GM04504 (cell line): ENCODE measurements at places on chromosomes 4 and X.

DNA sequence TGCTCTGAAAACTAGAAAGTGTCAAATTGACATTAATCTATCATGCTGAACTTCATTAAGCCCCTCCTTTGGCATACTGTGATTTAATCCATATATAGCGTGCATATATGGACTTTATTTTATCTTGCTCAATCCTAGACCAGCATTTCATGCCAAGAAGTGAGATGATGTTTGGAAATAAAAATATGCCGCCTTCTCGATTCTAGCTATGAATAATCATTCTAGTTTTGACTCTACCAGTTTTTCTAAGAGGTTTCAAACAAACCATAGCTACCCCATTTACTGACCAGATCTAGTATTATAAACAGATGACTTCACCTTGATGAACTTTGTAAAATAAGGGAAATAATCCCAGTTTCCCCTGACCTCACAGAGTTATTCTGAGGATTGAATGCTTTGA is 95.0 kb downstream of the ARX start:
- DNase-seq: no peak

GRCh38 chrX:16771483-16772398 is 14.5 kb upstream of the TXLNG start:
- DNase-seq: no peak

GRCh38 chr4:70994387-70995099 is 1.1 kb downstream of the DCK start:
- DNase-seq: no peak

DNA sequence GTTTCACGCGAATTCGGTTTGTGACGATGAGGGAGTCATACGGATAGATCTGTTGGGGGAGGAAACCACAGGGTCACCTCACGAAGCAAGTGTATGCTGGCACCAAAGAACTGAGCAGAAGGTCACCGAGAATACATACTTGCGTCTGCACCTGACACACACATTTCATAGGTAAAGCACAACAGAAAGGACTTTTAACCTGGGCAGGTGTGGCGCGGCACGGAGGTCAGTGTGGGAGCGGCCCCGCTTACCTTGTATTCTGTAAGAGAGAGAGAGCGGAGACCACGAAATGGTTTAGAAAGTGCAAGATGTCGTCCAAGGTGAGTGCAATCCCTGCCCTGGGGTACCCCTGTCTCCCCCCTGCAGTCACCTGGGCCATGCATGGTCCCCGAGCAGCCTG is 43.6 kb upstream of the AFAP1 start:
- DNase-seq: no peak

DNA sequence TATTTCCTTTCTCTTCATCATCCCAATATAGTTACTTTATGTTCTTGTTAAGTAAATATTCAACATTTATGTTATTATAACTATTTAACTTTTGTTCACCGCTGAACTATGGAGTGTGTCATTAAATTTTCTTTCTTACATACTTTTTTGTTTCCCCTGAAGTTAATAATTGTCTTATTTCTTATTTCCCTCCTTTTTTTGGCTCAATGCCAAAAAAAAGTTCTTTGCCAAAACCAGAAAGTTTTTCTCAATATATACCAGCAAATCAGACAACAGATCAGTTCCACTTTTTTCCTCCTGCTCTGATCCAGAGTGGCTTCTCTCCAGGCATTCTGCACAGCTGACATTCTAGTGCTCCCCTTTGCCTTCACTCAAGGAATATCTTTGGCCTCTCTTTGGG is 187.0 kb upstream of the PPARGC1A start:
- DNase-seq: no peak

- no peak for DNase-seq
These were observed 1275.5 kb downstream of the ADGRL3 start for GRCh38 chr4:62475596-62475995.

DNA sequence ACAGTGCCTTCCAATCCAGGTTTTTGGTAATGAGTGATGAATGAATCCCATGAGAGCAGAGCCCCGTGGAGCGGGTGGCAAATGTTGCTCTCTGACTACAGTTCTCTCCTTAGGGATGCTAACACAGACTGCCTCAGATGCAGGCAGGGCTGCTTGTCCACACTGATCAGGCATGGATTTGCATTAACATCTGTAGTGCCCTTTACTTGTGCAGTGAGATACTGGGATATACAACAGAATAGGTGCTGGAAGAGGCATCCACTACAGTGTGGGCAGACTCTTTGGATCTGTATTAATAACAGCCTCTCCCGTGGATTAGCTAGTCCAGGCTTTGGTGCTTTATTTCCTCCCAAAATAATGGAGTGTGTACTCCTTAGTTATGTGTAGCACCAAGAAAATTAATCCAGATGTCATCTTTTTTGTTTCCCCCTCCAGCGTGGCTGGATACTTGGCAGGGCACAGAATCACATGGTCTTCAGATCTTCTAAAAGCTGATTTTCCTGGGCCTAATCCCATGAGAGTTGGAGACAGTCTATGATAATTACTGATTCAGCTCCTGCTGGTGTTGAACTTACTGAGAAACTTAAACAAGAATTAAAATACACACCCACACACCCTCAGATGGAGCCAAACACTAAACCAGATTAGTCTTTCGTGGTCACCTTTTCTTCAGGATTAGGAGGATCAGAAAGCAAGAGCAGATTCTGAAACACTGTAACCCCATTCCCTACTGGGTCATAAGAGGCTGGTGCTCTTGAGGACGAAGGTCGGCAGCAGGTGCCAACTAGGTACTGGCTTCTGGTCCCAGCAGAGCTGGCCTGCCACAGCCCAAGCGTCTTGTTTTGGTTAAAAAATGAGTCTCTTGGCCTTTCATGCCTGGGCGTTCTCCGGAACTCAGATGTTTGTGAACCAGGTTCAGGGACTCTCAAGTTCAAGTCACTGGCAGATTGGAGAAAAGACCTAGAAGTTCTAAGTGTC is 23.1 kb upstream of the NAP1L5 start:
- DNase-seq: no peak

GRCh38 chr4:3009422-3009821 is 46.1 kb downstream of the GRK4 start:
- DNase-seq: no peak

- no peak for DNase-seq
These were observed 174.1 kb downstream of the RBMX2 start for GRCh38 chrX:130575831-130576389.

- DNase-seq: no peak
These were observed 10.9 kb downstream of the TMA16 start for GRCh38 chr4:163505374-163505773.

- no peak for DNase-seq
These were observed 31.8 kb upstream of the CENPU start for GRCh38 chr4:184765473-184766340.

GRCh38 chrX:135477576-135477975 is 42.9 kb upstream of the INTS6L start:
- peak; percentile 10 for DNase-seq

- no peak for DNase-seq
These were observed 161.2 kb downstream of the LRBA start for GRCh38 chr4:150853882-150854281.

- DNase-seq: no peak
These were observed 2.0 kb downstream of the GABRA2 start for GRCh38 chr4:46387956-46388355.

DNA sequence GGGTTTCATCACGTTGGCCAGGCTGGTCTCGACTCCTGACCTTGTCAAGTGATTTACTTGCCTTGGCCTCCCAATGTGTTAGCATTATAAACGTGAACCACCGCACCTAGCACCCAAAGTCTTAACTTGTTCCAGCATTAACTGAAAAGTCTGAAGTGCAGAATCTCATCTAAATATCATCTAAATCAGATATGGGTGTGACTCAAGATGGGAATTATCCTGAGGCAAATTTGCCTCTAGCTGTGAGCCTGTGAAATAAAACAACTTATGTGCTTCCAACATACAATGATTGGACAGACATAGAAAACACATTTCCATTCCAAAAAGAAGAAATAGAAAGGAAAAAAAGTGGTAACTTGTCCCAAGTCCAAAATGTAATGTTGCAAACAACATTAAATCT is 641.1 kb upstream of the ATOH1 start:
- no peak for DNase-seq

DNA sequence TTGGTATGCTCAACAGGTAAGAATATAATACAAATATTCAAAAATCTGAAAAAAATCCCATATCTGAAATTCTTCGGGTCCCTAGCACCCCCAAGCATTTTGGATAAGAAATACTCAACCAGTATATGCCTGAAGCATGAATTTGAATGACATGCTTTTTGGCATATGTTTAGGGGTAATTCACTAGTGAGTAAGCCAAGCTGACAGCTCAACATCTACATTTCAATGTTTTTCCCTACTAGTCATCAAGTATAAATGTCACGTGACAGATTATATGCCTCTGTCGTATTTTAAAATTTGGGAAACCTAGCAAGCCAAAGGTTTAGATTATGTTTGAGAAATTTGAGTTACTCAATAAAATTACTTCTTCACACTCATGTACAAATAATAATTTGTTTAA is 125.1 kb downstream of the FGF16 start:
- DNase-seq: no peak

GRCh38 chr4:119139822-119140252 is 4.2 kb downstream of the MYOZ2 start:
- DNase-seq: no peak

DNA sequence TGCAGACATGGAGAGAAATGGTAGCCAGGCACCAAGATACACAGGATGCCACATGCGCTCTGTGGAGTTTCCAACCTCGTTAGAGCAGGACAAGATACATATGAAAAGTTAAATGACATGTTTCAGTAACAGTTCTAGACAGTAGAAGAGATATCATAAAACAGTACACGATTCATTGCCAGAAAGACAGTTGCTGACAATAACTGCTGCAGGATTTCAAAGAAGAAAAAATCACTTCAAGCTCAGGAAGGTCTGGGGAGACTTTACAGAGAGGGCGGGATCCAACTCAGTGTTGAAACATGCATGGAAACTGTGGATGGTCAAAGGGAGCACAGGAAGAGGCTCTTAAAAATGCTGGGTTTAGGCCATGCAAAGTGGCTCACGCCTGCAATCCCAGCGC is 31.0 kb downstream of the DCTD start:
- no peak for DNase-seq

GRCh38 chr4:147863111-147863747 is 131.3 kb downstream of the ARHGAP10 start:
- no peak for DNase-seq

DNA sequence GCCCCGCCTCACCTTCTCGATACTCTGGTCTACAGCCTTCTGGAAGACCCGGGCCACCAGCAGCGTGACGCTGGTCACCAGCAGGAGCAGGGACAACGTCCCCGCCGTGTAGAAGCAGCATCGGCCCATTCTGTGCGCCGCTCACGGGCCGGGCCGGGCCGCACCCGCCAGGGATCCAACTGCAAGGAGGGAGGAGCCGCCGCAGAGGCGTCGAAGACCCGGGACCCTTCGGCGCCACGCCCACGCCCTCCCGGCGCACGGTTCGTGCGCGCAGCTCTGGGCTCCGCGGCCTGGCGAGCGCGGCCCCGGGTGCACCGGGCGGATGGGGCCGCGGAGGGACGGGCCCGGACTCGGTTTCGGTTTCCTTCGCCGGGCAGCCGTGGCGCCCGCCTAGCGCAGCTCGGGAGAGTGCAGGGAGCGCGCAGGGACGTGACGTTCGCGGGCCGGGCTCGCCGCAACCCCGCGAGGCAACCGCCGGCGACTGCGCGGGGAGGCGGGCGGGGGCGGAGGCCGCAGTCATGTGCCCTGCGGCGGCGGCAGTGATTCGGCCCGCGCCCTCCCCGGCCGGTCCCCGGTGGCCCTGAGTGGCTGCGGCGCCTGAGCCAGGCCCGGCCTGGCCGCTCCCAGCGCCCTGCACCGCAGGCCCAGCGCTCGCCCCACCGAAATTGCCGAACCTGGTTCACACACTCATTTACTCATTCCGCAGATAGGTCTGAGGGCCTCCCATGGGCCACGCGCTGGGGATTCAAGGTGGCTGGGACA is at the start of gene SCARB2:
Gene SCARB2, minus strand, starts transcription at position 410 of the 762 bp plus-strand sequence. Its CDS starts 281 bp downstream, at position 129.
- DNase-seq: peak; percentile 77

GRCh38 chr4:36235306-36235705 is 9.0 kb downstream of the ARAP2 start:
- DNase-seq: no peak

DNA sequence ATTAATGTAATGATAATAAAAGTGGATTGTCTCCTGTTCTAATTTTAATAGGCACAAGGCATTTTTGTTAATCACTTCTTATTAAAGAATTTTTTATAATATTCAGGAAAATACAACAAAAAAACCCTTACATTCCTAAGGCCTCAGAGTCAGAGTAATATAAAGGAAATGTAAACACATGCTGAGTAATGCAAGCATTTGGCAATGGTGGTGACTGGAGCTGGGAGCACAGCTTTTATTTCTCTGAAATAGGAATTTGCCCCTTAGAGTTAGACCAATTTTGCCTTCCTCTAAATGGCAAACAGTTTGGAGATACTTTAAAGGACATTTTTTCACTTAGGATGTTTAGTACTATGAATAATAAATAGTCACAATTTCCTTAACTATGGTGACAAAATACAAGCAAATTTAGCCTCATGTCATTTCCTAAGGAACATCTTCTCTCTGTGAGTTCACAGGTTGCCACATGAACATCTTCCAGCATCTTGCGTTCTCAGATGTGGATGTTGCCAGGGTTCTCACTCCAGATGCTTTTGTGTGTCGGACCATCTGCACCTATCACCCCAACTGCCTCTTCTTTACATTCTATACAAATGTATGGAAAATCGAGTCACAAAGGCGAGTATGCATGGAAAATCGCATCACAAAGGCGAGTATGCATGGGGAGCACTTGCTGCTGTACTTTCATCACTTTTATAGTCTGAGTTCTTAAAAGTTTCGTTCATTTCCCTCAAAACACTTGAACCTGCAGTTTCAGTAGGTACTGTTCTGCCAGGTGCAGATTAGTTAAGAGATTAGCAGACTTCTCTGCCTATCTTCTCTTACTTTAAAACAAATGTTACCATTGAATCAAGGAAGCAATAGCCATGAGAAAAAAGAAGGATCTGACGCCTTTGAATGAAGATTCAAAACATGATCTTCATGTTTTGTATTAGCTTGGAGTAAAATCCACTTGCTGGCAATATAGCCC is 15.9 kb upstream of the F11 start:
- no peak for DNase-seq

DNA sequence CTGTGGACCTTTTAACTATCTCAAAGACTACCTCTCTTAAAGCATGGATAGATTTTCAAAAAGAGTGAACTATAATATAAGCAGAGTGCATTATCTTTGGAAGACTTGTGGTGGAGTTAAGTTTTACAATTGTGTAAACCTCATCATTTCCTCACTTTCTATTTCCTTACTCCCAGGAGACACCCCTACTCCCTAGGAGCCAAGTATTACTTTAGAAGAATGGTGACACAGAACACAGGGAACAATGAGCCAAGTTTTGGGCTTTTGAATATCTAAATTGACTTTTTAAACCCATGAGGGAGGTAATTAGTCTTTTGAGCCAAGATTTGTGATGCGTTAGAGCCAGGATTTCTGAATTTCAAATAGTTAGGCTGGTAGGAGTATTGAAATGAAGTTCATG is 78.9 kb upstream of the UNC5C start:
- DNase-seq: no peak

- no peak for DNase-seq
These were observed 2.1 kb downstream of the GEMIN8 start for GRCh38 chrX:14027511-14028019.

GRCh38 chr4:146105464-146105863 is 70.1 kb upstream of the LSM6 start:
- DNase-seq: no peak

GRCh38 chr4:138062929-138063328 is 179.2 kb downstream of the SLC7A11 start:
- DNase-seq: no peak
